ENCODE measurements at places on chromosomes 1 and 21. TPM values are rescaled to one million over a fixed set of nuclear protein-coding genes. Genes with fewer than 3 reads are reported as not detected.

Gene CLCNKB
- 1.6 TPM for total RNA-seq

DNA sequence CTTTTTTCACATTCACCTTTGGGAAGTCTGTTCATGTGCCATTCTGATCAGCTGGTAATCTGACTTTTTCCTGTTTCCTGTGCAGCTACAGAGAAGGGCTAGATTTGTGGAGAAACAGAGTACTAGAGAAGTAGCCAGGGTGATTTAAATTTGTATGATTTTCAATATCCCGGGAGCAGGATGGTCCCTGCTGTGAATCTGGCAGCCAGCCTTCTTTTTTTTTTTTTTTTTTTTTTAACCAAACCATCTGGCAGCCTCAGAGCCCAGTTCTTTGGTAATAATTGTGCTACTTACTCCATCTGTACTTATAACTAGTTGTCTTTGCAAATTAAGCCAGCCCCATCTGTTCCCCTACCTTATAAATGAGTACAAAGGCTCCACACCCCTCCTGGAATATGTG is 248.6 kb upstream of the DEPDC1 start:
- no peak for DNase-seq

DNA sequence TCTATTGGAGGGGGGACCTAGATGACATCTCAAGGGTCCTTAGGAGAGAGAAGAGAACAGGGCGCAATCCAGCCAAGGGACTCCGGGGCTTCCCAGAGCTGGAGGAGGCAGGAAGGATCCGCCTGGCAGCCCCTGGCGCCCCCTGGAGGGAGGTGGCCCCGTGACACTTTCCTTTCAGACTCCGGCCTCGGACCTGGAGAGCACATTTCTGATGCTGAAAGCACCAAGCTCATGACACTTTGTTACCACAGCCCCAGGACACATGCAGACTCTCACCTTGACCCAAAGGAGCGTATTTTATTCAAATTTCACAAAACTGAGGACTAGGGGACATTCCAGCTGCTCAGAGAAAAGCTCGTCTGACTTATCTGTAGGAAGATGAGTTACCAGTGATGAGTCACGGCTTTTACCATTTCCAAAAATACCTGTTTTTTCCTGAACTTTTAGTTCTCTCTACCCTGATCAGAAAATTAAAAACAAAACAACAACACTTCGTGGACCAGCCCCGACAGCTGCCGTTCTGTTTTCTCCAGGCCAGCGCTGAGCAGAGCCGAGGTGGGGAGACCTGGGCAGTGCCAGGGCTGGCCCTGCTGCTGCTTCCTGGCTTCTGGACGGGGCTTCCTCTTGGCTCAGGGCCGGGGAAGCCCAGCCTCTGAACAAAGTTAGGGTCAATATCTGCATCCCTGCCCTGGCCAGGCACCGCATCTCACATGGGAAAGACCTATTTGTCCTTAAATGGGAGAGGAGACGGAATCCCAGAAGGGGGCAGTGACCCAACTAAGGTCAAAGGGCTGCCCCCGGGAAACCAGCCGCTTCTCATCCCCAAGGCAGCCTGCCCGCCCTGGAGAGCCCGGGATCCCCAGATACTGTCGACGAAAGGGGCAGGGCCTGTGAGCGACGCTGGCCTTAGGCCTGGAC is 21.6 kb upstream of the POFUT2 start:
- DNase-seq, result no peak

GRCh38 chr1:910881-911721 is 12.6 kb upstream of the SAMD11 start:
- DNase-seq, result peak; percentile 44

GRCh38 chr21:38912102-38912629 is 106.4 kb downstream of the ETS2 start:
- no peak for DNase-seq

DNA sequence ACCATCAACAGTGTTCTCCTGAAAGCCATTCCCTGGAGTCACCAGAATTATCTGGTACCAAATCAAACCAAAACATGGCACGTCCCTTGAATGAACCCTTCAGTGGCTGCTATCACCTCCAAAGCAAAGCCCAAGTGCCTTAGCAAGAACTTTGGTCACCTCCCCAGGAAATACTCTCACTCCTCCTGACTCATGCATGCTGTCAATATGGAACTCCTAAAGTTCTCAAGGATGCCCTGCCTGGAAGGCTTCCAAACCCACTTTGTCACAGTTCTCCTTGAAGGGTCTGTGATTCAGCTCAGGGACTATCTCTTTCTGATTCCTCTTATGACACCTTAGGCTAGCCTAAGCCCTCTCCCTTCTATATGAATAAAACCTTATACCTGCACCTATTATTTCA is 146.1 kb upstream of the RUNX1 start:
- DNase-seq, result no peak

GRCh38 chr21:29501451-29501850 is 202.7 kb downstream of the BACH1 start:
- no peak for DNase-seq

Gene NADK
- total RNA-seq, result 68.1 TPM

GRCh38 chr21:36610201-36610600 is 88.7 kb upstream of the SIM2 start:
- no peak for DNase-seq

Gene CACNA1S
- not detected for total RNA-seq

Gene ZNF593OS
- not detected for total RNA-seq

GRCh38 chr1:36982709-36983108 is 51.6 kb downstream of the GRIK3 start:
- DNase-seq, result no peak

DNA sequence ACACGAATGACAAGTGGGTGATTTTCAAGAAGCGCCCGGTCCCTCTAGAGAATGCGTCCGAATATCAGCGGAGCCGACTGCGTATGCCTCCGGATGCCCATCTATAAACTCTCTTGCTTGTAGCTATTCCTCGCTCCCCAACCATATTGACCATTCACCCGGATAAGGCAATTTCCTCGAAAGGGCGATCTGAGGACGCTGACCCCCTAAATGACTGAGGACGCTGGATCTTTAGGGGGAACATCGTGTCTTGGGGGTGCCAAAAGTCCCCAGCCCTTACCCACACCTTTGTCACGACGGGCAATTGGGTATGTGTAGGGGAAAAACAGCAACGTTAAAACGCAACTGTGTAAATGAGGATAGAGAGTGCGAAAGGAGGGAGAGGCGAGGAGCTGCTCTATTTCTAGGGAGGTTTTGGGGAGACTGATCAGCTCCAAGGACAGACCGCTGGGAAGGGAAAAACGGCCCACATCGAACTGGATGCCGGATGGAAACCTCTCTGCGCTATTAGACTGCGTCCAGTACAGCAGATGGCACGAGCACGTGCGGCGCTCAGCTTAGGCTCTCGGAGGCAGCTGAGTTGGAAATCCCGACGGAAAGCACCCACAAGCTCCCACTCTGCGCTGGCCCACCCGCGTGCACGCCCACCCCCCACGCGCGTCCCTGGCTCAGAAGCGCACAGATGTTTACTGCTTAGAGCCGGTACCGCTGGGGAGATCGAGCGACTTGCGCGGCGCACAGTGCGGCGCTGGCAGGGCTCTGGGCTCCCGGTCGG is 2.9 kb upstream of the PRRX1 start:
- no peak for DNase-seq

Gene OR6N1
- not detected for total RNA-seq

GRCh38 chr1:18831656-18832055 is 27.8 kb downstream of the TAS1R2 start:
- DNase-seq, result no peak

DNA sequence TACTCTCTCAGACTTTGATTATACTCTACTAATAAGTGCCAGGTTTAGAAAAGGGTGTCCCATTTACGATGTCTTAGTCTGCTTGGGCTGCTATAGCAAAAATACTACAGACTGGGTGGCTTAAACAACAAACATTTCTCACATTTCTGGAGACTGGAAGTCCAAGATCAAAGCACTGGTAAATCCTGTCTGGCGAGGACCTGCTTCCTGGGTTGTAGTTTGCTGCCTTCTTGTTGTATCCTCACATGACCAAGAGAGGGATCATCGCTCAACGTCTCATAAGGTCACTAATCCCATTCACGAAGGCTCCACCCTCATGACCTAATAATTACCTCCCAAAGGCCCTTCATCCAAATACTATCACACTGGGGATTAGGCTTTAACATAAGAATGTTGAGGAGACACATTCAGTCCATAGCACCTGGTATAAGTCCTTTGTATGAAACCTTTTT is 12.0 kb downstream of the PRDX6 start:
- no peak for DNase-seq

All from kidney epithelial cell (primary cell).